ENCODE measurements at places on chromosomes 16 and 17.

DNA sequence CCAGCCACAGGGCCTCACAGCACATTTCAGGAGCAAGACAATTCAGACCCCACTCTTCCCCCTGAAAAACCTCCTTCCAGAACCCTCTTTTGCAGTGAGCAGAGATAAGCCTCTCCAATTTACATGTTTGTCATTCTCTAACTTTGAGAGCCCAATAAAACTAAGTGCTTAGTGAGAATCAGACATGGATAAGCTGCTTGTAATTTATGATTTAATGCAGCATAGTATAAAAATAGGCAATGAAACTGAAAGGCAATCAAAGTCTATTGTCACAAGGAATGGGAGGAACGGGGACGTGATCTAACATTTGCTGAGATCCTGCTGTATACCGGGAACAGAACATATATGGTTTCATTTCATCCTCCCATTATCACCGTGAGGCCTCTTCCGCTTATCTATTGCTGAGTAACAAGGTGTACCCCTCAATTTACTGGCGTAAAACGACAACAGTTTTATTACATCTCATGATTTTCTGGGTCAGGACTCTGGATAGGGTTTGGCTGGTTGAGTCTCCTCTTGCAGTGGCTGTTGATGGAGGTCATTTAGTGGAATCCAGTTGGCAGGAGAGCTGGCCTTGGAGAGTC is 597.4 kb downstream of the MAF start:
- no peak for DNase-seq

- DNase-seq, result no peak
Observed at GRCh38 chr16:23469814-23470213, 16.8 kb upstream of the COG7 start.

- DNase-seq, result no peak
Observed at GRCh38 chr17:14672830-14673229, 371.9 kb downstream of the HS3ST3B1 start.

- no peak for DNase-seq
Observed at GRCh38 chr16:50281391-50282009, 15.1 kb downstream of the ADCY7 start.

GRCh38 chr16:28003923-28004322 is 59.6 kb downstream of the GSG1L start:
- DNase-seq, result no peak

GRCh38 chr17:79891113-79891730 is 52.0 kb upstream of the CBX4 start:
- DNase-seq, result no peak

DNA sequence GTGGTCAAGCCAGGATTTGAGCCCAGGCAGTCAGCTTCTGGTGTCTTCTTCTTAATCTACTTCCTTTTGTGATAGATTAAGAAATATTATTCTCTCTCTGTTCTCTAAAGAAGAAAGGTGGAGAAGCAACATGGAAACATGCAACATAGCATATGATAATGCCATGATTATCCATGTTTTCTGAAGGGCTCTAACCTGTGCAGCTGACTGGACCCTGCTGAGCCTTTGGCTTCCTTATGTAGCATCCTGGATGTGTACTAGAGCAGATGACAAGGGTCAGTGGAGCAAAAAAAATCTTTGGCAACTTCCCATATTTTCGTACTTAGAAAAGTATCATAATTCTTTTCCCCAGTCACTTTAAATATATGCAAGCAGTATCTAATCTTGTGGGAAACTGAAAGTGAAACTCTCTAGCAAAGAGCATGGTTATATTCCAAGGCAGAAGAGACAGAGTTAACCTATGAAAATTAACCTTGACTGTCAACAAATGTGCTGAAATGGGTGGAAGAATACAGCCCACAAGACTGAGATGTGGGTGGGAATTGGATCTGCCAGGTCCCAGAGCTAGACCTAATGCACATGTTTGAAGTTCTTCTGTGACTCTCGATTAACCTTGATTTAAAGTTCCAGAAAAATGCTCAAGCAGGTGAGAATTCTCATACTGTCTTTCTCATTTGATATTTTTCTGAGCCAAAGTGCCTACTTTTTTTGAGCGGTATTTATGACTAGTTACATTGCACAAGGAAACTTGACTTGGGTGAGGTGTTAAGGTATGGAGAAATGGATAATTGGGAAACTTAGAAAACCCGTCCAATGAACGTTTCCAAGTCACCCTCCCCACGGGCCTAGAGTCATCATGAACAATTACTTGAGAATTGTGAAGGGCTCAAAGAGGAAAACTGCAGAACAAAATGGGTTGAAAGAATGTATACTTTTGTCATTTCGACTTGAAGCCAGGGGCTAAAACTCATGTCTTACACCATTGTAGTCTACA is 248.6 kb downstream of the FTO start:
- no peak for DNase-seq

GRCh38 chr16:77353587-77354263 is 81.1 kb downstream of the ADAMTS18 start:
- no peak for DNase-seq

- no peak for DNase-seq
Observed at GRCh38 chr16:4913130-4913773, 23.7 kb downstream of the PPL start.

GRCh38 chr17:78113804-78114785 is 14.5 kb downstream of the TMC6 start:
- DNase-seq, result no peak

DNA sequence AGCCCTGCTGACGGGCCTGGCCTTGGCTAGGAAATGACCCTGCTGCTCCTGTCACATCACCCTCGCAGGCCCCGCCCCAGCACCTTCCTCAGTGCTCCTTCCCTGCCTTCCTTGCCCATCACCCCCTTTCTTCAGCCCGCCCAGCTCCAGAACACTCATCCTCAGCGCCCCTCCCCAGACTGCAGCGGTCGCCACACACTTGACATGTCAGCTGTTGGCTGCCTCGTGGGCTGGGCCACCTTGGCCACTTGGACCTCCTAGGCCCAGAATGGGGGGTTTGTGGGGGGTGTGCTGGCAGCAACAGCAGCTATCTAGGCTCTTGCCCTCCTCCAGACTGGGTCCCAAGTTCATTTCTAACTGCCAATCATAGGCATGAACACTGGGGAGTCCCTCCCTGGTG is 10.6 kb downstream of the ELMO3 start:
- no peak for DNase-seq

DNA sequence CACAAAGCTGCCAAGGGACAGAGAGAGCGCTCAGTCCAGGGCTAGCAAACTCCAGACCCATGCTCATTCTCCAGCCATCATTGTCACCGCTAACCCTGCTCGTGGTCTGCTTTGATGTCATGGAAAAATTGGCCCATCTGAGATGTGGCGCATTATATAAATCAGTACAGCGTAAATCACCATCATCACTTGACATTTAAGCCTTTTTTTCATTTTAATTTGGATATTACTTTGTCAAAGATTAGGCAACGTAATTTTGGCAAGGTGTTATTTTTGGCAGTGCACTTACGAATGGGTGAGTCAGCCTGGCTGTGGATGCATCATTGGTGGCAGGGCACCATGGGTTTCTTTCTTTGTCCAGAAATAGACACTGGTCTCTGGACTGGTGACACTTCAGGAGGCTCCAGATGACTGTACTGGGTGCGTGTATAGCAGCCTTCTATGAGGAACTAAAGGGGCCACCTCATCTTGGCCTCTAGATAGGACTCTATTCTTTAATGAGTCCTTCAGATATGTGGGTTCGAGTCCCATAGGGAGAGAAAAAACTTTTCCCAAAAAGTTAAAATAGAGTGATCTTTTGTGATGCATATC is 166.3 kb downstream of the MSI2 start:
- DNase-seq, result no peak

- DNase-seq, result no peak
Observed at GRCh38 chr16:2231016-2231931, 5.0 kb upstream of the DNASE1L2 start.

- no peak for DNase-seq
Observed at GRCh38 chr16:11481987-11482386, 104.7 kb downstream of the LITAF start.

GRCh38 chr17:44901411-44901921 is 2.2 kb upstream of the EFTUD2 start:
- DNase-seq, result no peak

GRCh38 chr16:15536843-15537242 is 102.5 kb downstream of the BMERB1 start:
- DNase-seq, result no peak

DNA sequence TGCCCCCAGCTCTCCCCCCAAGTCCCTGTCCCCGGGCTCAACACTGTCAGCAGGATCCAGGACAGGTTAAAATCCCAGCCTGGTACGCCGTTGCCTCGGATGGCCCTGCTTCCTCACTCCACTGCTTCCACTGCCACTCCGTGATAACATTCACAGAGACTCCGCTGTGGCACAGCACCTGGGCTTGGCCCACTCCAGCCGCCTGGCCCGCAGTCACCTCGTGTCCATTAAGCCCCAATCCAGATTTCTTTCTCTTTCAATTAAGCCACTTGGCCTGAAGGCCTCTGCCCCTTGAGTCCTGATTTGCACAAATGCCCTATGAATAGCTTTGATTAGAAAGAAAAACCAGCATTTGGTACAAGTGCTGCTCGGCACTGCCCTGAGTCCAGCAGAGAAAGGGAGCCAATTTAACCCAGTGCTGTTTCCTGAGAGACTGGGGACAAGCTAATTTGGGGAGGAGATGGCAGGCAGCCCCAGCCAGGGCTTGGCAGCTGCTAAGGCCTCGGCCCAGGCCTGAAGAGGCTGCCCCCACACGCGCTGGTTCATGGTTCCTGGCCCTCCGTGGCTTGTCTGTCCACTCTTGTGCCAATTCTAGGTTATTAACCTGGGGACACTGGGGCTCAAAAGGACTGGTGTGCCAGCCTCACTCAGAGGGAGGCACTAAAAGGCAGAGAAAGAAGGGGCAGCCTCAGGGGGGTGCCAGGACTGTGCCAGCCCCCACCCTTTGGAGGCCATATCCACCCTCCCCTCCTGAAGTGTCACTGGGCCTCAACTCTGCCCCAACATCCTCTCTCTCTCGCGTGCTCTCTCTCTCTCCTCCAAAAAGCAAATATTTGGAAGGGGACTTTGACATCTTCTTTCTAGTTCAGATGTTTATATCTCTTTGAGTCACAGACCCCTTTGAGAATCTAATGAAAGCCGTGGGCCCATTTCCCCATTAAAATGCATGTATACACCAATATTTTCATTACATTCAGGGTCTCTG is 29.8 kb upstream of the SPPL2C start:
- no peak for DNase-seq

DNA sequence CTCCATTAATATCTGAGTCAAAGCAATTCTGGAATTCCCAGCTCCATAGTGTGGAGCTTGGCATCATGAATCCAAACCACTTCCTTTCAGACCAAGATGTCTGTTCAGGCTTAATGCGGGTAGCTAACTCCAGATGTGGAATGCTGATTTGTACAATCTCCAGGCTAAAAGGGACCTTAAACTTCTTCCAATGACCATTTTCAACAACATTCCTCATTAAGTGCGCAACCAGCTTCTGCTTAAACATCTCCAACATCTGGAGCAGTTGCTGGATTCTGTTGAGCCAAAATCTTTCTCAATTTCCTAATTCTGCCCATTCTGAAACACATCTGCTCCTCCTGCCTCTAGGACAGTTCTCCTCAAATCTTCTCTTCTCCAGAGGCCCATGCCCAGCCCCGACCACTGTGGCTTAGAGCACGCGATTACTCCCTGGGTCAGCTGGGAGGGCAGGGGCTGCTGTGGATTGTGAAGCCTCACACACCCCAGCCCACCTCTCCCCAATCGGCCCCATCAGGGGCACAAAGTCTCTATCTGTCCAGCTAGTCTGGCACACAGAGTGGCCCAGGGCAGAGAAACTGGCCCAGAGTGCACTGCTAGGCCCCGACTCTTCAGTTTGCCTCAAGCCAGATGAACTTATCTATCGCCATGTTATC is 36.2 kb downstream of the ASPA start:
- DNase-seq, result no peak

GRCh38 chr17:64356776-64357175 is 33.9 kb downstream of the PECAM1 start:
- DNase-seq, result no peak

GRCh38 chr17:8847891-8848290 is 19.6 kb downstream of the PIK3R6 start:
- no peak for DNase-seq

DNA sequence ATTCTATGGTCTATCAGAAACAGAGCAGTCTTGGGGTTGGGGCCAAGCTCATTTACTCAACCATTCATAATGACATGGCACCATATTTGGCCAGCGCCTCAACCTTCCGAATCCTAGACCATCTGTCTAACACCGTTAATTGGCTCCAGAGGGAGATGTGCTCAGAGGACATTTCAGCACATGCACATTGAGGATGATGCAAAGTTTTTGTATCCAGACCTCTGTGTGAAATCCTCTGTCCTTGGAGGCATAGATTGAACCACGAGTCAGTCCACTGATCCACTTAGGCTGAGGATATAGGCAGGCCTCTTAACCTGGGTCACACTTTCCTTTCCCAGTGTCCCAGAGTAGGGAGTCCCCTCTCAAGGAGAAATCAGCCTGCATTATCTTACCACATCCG is 85.5 kb downstream of the SHISA6 start:
- no peak for DNase-seq

DNA sequence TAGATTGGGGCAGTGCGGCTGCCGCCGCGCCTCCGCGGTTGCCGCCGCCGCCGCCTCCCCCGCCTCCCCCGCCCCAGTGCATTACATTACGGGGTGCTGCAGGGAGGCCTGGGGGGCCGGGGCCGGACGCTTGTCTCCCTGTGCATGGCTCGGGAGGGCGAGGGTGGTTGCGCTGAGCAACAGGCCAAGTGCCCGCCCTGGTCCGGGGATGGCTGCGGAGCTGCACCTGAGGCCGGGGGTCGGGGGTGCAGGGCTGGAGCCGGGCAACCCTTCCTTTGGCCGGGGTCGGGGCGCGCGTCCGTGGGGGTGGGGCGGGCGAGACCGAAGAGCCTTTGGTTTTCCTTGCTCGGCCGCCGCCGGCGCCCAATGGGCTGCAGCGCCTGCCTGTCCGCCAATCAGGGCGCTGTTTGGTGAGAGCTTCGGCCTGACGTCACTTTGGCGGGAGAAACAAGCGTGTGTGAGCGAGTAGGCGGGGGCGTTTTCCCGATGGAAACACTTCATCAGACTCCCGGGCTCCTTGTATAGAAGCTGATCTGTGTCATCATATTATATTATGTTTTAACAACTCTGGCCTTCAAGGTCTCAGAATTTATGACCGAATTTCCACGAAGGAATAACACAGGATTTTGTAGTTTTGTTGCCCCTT is 941 bp upstream of the FBXL20 start:
- DNase-seq, result peak; percentile 94

DNA sequence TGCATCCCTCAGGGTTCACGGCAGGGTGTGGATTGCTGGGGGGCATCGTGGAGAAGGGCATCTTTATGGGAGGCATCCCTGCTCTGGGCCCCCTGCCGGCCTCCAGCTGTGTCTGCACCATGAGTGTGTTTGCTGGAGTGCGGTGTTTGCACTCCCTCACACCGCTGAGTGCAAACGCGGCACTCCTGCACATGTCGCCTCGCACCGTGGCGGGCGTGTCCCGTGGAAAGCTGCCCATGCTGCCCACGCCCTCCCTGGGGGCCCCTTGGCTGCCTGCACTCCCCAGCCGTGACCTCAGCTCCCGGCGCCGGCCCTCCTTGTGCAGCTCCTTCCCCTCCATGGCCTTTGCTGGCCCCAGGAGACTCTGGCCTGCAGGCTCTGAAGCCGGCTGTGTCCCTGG is 74.6 kb upstream of the ZNF750 start:
- DNase-seq, result no peak

- no peak for DNase-seq
Observed at GRCh38 chr17:57811638-57812280, 38.1 kb downstream of the MRPS23 start.

GRCh38 chr17:59825533-59826322 is 67.0 kb downstream of the TUBD1 start:
- peak; percentile 47 for DNase-seq

Measured in right forelimb (tissue), 1 donor.